ENCODE measurements at places on chromosomes 7 and 10.

GRCh38 chr7:26910221-26910620 is 45.8 kb upstream of the SKAP2 start:
- DNase-seq = no peak

- no peak for DNase-seq
These were observed 473 bp downstream of the PPP1R9A start for GRCh38 chr7:94907811-94908322.

DNA sequence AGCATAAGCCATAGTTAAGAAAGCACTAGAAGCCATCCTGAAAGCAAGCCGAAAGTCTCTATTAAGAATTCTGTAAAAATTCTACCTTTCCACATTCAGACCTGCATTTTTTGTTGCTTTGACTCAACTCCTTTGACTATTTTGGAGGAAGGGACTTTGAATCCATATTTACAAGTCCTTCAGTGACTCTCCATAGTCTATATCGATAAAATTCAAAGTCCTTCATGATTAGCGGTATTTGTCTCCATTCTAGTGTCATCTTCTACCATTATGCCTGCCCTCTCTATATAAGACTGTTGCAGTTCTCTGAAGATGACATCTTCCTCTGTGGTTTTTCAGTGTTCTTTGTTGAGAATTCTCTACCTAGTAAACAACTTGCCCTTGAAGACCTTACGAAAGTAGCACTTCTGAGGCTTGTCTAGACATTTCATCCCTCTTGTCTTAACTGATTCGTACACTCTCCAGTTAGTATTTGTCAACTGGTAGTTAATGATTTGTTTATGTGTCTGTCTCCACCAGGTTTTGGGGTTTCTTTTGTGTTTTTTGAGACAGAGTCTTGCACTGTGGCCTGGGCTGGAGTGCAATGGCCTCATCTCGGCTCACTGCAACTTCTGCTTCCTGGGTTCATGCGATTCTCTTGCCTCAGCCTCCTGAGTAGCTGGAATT is 1.7 kb downstream of the CCSER2 start:
- no peak for DNase-seq

DNA sequence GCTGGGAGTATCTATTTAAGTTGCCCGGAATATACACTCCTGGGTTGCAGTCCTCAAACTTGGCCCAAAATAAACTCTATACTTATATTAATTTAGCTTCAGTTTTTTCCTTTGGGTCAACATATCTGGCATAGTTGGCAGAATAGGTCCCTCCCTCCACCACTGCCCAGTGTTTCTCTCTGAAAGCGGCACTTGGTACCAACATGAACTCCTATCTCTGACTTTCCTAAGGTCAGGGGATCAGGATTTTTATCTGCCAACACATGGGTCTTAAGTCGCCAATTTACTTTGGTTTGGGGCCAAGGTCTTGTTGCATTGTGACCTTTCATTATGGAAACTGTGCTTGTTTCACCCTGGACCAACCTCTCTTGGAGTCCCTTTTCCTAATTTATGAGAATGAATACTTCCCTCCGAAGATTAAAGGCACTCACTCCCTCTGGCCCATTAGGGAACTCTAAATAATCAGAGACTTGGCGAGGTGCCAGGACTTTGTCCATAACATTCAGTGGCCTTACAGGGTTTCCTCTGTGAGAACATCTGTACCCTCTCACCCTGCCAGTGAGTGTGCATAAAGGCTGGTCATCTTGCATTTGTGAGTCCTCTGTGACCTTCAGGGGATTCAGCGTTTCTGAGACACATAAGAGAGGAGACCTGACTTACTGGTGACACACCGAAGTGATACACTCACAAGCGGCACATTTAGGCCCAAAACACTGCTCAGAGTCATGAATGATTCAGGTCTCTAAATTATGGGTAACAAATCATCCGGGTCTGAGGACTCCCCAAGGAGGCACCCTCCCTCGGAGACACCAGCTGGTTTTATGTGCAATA is 19.7 kb upstream of the FKBP9 start:
- DNase-seq = peak; percentile 6

Data from NCI-H187 (cell line).